ENCODE measurements at places on chromosomes 16 and 17. TPM values are rescaled to one million over a fixed set of nuclear protein-coding genes. Genes with fewer than 3 reads are reported as not detected.

Gene C1QTNF8
- not detected for total RNA-seq

Gene NDRG4
- 3.1 TPM for total RNA-seq

Gene ITPRIPL2
- total RNA-seq: 20.1 TPM

Gene ZG16
- 2.1 TPM for total RNA-seq

Gene ARSG
- 1.3 TPM for total RNA-seq

Gene INCA1
- 1.6 TPM for total RNA-seq

Gene CCDC102A
- 11.4 TPM for total RNA-seq

Gene NACA2
- not detected for total RNA-seq

Gene TPSD1
- not detected for total RNA-seq

Gene HS3ST3A1
- 2.0 TPM for total RNA-seq

- no peak for DNase-seq
These were observed 25.6 kb downstream of the TPSG1 start for GRCh38 chr16:1199347-1200013.

DNA sequence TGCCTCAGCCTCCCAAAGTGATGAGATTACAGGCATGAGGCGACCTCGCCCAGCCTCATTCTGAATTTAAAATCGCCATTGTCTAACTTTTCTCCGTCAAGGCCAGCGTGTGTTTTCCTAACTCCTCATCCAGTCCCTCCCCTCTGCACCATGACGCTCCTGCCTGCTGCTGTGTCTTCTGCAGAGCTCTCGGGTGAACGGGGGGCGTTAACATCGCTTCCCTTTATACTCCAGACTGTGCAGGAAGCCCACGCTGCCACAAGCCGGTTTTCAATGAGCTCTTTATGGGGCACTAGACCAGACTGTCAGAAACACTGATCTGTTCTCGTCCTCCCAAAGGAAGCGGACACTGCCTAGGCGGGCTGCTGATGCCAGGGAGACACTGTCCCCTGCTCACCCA lies 13.2 kb downstream of the AANAT start:
- DNase-seq: no peak

DNA sequence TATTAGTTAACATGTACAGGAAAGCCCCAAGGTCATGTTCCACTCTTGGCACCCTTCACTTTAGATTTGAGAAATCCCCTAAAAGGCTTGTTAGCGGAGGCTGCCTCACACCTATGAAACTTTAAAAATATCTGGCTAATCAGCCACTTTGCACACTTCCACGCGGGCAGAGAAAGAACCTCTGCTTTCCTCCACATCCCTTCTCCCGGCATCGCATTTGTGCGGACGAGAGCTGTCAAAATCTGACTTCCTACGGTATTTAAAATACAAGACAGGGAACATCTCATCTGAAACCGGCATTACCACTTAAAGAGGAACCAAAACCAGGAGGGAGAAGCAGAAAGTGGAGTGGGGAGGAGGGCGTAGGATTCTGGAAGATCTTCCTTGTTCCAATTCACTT lies 422.3 kb downstream of the TMEM114 start:
- DNase-seq: no peak

DNA sequence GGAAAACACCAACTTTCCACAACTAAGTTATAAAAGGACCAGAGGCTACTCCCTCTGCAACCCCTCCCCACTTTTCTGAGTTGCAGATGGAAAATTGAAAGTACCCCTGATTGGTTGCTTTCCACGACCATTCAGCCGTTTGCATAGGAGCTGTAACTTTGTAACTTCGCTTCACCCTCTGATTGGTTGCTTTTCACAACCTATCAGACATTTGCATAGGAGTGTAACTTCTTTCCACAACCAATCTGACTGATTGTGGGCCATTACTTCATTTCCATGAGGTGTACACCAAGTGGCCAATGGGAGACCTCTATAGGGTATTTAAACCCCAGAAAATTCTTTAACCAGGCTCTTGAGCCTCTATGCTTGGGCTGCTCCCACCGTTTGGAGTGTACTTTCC lies 644.1 kb downstream of the WWOX start:
- no peak for DNase-seq

- no peak for DNase-seq
These were observed 13.7 kb downstream of the TENT4B start for GRCh38 chr16:50166511-50167500.

GRCh38 chr16:11635113-11635652 lies 33.1 kb upstream of the SNN start:
- DNase-seq: no peak

GRCh38 chr17:57422574-57423164 lies 166.3 kb downstream of the MSI2 start:
- no peak for DNase-seq

GRCh38 chr17:44308865-44309264 lies 464 bp downstream of the RUNDC3A start:
- no peak for DNase-seq

DNA sequence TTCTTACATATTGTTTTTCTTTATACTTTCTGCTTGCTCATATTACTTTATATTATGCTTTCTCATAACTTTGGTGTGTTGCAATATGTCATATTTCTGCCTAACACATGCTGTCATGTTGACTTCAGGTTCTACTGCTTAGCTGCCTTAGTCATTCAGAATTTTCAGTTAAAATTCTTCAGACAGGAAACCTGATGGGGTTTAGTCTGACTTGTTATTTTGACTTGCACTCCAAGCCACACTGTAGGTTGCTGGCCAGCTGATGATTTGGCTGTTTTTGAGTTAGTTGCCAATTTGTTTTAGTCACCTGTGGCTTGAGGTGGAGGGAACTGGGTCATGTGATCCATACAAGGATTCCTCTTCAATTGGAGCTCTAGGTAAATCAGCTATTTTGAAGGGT lies 315.4 kb downstream of the MAP2K6 start:
- no peak for DNase-seq

GRCh38 chr17:36000732-36001109 lies 632 bp downstream of the CCL15 start:
- DNase-seq: peak; percentile 49

GRCh38 chr17:45147581-45148182 lies 593 bp upstream of the HEXIM1 start:
- DNase-seq: peak; percentile 91

All from hepatocyte (in vitro differentiated cells).